ENCODE measurements at places on chromosomes 5 and 9. TPM values are rescaled to one million over a fixed set of nuclear protein-coding genes. Genes with fewer than 3 reads are reported as not detected.

DNA sequence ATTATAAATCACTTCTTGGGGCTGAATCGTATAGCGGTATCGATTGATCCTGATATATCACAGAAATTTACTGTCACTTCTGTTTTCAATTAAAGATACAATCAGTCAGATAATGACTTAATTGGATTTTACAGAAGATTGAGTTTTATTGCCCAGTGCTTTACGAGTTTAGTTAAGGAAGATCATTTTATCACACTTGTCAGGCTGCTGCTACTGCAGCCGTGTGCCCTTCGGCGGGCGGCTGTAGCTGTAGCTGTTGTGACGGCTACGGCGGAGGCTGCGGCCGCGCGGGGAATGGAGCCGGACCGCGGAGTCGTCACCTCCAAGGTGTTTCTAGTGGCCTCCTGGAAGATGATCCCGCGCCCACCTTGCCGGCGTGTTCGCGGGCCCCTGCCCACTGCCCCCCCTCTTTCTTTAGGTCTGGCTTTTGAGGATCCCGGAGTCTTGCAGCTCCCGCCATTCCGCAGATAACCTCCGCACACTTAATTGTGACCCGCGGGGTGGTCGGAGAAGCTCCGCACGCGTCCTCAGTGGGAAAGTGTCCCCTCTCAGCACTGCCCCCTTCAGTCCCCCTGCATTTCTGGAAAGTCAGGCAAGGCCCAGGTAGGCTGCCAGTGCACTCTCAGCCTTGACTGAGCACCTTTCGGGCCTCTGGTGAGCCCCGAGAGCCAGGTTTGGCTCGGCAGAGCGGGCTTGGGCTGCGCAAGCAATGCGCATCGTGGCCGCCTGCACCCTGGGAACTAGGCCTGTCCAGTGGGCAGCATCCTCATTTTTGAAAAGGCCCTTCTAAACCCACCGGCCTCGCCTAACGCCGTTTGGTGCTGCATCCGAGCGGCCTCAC lies 6.9 kb upstream of the DMRT3 start:
- no peak for DNase-seq
- H3K4me3 ChIP-seq, result peak overlapping the region; percentile 54
- peaks cover 95% of the 10 kb centered on the region for H3K27me3 ChIP-seq
- no peaks in the 10 kb centered on the region for H3K36me3 ChIP-seq

GRCh38 chr5:173329491-173330337 lies 1.5 kb upstream of the STC2 start:
- no peak for DNase-seq
- H3K27ac ChIP-seq, result peak overlapping the region; percentile 97
- peaks cover 58% of the 10 kb centered on the region for H3K27me3 ChIP-seq
- H3K36me3 ChIP-seq, result peaks cover 11% of the 10 kb centered on the region
- H3K4me1 ChIP-seq, result peaks cover 27% of the 10 kb centered on the region
- H3K4me3 ChIP-seq, result peak overlapping the region; percentile 99

DNA sequence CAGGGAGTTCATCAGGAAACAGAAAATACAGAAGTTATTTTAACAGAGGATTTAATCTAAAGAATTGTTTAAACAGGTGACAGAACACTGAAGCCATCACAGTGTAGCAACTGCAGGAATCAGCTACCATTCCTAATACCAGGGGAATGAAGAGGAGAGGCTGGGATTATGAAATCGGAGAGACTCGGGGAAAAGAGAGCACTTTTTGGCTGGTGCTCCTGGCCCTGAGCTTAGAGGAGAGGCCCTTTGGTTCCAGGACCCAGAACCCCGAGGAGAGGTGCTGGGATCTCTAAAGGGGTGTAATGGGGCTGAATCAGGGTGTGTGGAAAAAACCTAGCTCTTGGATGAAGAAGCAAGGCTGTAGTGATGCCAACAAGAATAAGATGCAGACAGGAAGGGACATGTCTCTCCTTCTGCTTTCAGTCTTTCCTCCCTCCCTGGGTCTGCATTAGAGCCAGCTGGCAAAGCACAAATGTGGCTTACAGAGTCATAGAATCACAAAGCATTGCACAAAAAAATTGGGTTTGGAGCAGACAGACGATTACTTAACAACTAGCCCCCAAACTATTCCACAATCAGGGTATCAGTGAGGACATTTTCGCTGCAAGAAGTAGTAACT lies 11.6 kb upstream of the SFXN1 start:
- no peaks in the 10 kb centered on the region for H3K36me3 ChIP-seq
- peaks cover 17% of the 10 kb centered on the region for H3K27me3 ChIP-seq
- no peak overlapping the region for H3K4me3 ChIP-seq
- H3K4me1 ChIP-seq, result peaks cover 19% of the 10 kb centered on the region
- H3K27ac ChIP-seq, result no peak overlapping the region

GRCh38 chr5:72157625-72157962 lies 50.3 kb downstream of the MAP1B start:
- H3K4me3 ChIP-seq, result no peak overlapping the region
- DNase-seq, result no peak
- H3K27me3 ChIP-seq, result no peaks in the 10 kb centered on the region
- H3K4me1 ChIP-seq, result peaks cover 15% of the 10 kb centered on the region

GRCh38 chr5:113199122-113199905 lies 222.7 kb downstream of the DCP2 start:
- no peaks in the 10 kb centered on the region for H3K27me3 ChIP-seq
- peak overlapping the region; percentile 22 for H3K27ac ChIP-seq
- no peak for DNase-seq
- peaks cover 65% of the 10 kb centered on the region for H3K4me1 ChIP-seq

GRCh38 chr5:56729488-56729887 lies 85.9 kb upstream of the MAP3K1 start:
- H3K27ac ChIP-seq, result no peak overlapping the region
- H3K27me3 ChIP-seq, result no peaks in the 10 kb centered on the region
- no peaks in the 10 kb centered on the region for H3K36me3 ChIP-seq
- H3K4me1 ChIP-seq, result peaks cover 30% of the 10 kb centered on the region
- no peak for DNase-seq

DNA sequence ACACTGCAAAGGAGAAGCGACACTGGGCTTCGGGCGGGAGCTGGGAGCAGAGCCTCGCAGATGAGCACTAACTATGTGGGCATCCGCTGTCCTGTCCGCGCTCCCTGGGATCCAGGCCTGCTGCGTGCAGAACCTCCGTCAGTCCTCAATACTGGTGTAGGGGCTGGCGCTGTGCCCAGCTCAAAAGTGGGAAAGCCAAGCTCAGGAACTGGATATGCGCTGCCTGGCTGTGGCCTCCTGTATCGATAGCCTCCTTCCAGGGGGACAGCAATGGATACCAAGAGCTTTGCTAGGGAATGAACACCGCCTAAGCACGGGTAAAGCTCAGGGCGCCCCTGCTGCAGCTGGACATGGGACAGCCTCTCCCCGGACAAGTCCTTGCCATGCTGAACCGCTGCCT lies 270.4 kb downstream of the NSG2 start:
- no peak for DNase-seq
- H3K4me3 ChIP-seq, result no peak overlapping the region
- H3K36me3 ChIP-seq, result no peaks in the 10 kb centered on the region
- peaks cover 56% of the 10 kb centered on the region for H3K27me3 ChIP-seq

GRCh38 chr9:77750284-77750683 lies 102.2 kb upstream of the GNA14 start:
- H3K27me3 ChIP-seq, result no peaks in the 10 kb centered on the region
- no peak overlapping the region for H3K27ac ChIP-seq
- no peak overlapping the region for H3K4me3 ChIP-seq
- peaks cover 26% of the 10 kb centered on the region for H3K4me1 ChIP-seq

- no peaks in the 10 kb centered on the region for H3K36me3 ChIP-seq
- no peak for DNase-seq
- peaks cover 94% of the 10 kb centered on the region for H3K27me3 ChIP-seq
These were observed 3.3 kb upstream of the CDC20B start for GRCh38 chr5:55176176-55176818.

- no peak overlapping the region for H3K4me3 ChIP-seq
- H3K27me3 ChIP-seq, result peaks cover 8% of the 10 kb centered on the region
- H3K27ac ChIP-seq, result no peak overlapping the region
These were observed 28.6 kb upstream of the EPB41L4B start for GRCh38 chr9:109349421-109349846.

DNA sequence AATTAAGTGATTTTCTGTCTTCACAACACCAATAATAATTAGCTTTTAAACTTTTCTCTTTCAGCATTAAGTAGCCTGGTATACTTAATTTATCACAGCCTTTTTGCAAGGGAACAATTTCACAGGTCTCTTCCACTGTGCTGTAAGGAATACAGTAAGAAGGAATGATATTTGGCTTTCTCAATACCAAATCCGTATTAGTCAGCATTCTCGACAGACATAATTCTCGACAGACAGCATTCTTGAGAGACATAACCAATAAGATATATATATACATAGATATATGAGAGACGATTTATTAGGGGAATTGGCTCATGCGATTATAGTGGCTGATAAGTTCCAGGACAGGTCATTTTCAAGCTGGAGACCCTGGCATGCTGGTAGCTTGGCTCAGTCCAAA lies 18.0 kb downstream of the PRKAA1 start:
- no peaks in the 10 kb centered on the region for H3K27me3 ChIP-seq
- DNase-seq, result no peak
- peak overlapping the region; percentile 47 for H3K4me3 ChIP-seq

- no peak overlapping the region for H3K27ac ChIP-seq
- peaks cover 43% of the 10 kb centered on the region for H3K27me3 ChIP-seq
- H3K4me3 ChIP-seq, result no peak overlapping the region
- peaks cover 25% of the 10 kb centered on the region for H3K4me1 ChIP-seq
These were observed 28.7 kb downstream of the GFRA3 start for GRCh38 chr5:138245717-138246116.

DNA sequence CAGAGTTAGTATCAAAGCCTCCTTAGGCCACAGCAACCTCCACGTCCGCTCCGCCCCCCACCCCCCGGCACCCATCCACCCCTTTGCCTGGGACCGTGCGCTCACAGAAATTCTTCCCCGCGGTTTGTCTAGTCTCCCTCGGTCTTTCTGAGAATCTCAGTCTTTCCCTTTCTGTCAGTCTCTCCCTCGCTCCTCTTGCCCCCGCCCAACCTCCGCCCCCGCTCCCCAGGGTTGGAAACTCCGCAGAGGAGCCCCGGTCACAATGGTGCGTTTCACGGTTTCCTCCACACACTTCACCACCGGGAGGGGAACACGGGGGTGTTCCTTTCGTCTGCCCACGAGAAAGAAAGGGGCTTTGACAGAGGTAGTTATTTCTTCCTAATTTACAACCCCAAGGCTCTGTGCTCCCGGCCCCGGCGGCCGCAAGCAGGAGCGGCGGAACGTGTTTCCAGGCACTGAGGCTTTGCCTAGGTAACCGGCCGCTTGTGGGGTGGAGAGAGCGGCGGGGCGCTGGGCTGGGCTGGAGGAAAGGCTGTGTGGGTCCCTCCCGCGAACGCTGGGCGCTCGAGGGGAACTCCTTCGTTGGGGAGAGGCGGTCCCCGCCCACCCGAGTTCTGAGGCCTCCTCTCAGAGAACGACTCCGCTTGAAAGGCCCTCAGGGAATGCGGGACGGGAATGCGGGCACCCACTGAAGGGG lies 2.1 kb downstream of the NR4A3 start:
- H3K27me3 ChIP-seq, result peaks cover 71% of the 10 kb centered on the region
- DNase-seq, result peak; percentile 71
- peaks cover 18% of the 10 kb centered on the region for H3K4me1 ChIP-seq
- peak overlapping the region; percentile 100 for H3K4me3 ChIP-seq
- H3K36me3 ChIP-seq, result peaks cover 9% of the 10 kb centered on the region

- H3K4me3 ChIP-seq, result no peak overlapping the region
- peaks cover 12% of the 10 kb centered on the region for H3K4me1 ChIP-seq
- DNase-seq, result no peak
- H3K27ac ChIP-seq, result no peak overlapping the region
- no peaks in the 10 kb centered on the region for H3K27me3 ChIP-seq
These were observed 85.4 kb upstream of the MEGF10 start for GRCh38 chr5:127205147-127205546.

Gene CAVIN4
- total RNA-seq, result 6.1 TPM

Gene TUT7
- total RNA-seq, result 49.9 TPM

Gene GPRIN1
- 3.3 TPM for total RNA-seq

Gene FYB1
- total RNA-seq, result 0.33 TPM

Gene NSMF
- 67.8 TPM for total RNA-seq

Gene GABRA6
- not detected for total RNA-seq

Gene ZNF483
- 11.7 TPM for total RNA-seq

Gene SLCO6A1
- total RNA-seq, result 0.43 TPM

All from type B pancreatic cell (in vitro differentiated cells).